Kidney capillary endothelial cell (primary cell): ENCODE measurements at places on chromosomes 13 and 19.

- peak; percentile 89 for DNase-seq
Measured at GRCh38 chr13:94233401-94233800, 246.1 kb downstream of the DCT start.

- no peak for DNase-seq
Measured at GRCh38 chr13:26914148-26914547, 153.6 kb upstream of the GPR12 start.

DNA sequence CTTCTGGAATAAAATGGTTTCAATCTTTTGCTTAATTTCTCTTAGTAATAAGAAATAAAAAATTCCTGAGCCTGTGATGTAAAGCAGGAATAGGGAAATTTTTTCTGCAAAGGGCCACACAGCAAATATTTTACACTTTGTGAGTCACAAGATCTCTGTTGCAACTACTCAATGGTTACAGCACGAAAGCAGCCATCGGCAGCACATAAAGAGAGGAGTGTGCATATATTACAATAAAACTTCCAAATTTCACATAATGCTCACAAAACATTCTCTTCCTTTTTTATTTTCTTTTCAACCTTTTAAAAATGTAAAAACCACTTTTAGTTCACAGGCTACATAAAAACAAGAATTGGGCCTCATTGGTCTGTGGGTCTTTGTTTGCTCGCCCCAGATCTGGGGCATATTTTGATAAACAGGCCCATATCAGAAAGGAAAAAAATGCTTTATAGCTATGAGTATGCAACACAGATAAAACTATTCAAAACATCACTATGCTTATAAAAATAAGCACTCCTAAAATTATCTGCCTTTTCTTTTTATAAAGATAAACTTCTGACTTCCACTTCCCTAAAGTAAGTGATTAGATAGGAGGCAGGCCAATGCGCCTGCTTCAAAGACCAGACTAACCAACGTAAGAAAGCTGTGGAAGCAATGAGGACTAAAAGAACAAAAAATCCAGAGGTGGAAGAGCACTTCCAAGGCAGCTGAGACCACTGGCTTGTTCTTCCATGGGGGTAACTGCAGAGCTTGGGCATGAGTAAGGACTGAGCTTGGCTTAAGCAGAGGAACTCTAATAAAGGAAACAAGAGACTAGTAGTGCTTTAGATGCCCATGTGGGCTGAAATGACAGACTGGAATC lies 26.5 kb downstream of the MYCBP2 start:
- no peak for DNase-seq

- peak; percentile 79 for DNase-seq
Measured at GRCh38 chr19:41449079-41449864, 6.3 kb downstream of the ERICH4 start.

DNA sequence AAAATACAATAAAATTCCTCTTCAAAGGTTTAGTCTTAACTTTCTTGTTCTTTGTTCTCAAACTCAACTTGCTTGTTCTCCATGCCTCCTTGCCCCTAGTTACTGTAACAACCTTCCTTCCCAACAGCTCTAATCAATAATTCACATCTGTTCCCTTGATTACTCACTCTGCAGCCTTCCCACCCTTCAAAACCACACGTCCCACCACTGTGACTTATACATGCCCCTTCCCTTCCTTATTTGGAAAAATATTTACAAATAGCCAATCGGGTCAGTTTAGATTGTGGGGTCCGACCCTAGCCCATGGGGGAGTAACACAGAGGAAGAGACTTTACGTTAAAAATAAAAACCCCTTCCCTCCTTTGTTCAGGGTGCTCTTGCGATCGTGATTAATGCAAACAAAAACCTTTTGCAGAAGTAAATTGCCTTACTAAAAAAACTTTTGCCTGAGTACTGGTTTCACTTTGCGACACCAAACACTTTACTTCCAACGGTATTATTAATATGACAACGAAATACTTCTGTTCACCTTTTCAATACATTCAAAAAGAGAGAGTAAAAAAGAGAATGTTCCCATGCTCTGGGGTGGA lies 512 bp upstream of the ZNF93 start:
- DNase-seq: no peak

DNA sequence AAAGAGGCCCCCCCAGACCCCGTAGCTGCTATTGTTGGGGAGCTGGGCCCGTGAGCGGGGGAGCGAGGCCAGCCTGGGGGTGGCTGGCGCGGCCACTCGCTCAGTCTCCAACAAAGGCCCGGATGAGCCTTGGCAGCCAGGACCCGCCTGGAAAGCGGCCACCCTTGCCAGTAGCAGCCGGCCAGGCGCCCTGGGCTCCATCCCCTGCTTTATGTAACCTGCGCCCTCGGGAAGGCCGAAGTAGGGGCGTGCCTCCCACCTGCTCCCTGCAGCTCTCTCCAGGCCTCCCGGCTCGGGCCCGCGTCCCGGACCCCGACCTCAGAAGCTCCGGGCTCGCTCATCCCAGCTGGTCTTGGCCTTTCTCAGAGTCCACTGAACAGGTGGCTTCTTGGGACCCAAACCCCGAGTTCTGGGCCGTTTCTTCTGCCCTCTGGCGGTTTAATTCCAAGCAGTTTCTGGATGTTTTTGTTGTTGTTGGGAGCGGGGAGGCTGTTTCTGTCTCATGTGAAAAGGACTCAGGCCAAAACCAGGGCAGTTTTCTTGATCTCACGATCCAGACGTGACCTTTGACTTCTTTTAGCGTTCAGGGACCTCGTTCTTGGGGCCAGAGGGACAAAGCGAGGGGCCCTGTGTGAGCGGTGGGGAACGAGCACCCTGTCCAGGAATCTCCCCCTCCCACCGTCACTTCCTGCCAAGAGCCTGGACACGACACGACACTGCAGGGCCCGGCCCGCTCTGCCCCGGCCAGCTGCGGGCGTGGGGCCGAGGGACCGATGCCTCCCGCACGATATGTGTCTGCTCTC lies 1.2 kb downstream of the CDC34 start:
- peak; percentile 39 for DNase-seq

- no peak for DNase-seq
Measured at GRCh38 chr19:41623360-41623759, 3.5 kb downstream of the CEACAM4 start.

DNA sequence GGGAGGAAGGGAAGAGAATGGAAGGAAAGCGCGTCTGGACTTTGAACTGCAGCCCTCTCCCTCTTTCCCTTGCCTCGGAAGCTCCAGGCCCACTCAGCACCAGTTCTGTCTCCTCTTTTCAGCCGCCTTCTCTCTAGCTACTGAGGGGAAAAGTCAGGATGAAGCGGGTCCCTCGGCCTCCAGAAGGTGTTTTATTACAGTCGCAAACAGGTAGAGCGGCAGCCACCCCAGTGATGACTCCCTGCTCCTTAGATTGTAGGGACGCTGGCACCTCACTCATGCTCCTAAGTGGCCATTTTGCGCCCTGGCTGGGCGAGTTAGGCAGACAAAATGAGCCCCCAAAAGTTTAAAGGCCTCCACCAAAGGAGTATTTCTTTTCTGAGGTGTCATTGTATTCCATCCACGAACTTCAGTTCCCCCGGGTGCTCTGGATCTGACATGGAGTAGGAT lies 954 bp upstream of the STK24 start:
- DNase-seq: peak; percentile 28

- peak; percentile 52 for DNase-seq
Measured at GRCh38 chr19:47729468-47729798, 15.9 kb upstream of the NOP53 start.

DNA sequence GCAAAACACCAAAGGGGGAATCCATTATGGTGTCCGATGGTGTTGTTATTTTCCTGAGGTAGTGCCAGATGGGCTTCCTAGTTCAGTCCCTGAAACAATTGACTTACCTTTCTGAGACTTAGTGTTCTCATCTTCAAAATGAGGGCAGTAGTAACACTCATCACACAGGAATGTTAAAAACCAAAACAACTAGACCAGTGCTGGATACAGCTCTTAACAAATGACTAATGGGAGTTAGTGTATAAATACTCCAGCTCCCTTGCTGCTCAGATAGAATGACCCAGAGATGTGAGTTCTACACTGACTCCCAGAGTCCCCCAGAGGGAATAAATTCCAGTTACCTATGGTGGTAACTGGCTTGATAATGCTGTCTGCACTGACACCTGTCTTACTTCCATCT lies 49.9 kb downstream of the MBD3L2B start:
- DNase-seq: no peak

GRCh38 chr19:18223860-18224524 lies 2.2 kb downstream of the PDE4C start:
- no peak for DNase-seq

GRCh38 chr13:78603240-78603957 lies at the start of gene POU4F1:
Gene POU4F1, minus strand, starts transcription at chr13:78603552. Its CDS starts 226 bp downstream, at chr13:78603326.
- no peak for DNase-seq

GRCh38 chr13:111636804-111637203 lies 316.4 kb downstream of the TEX29 start:
- no peak for DNase-seq

- no peak for DNase-seq
Measured at GRCh38 chr13:83168590-83168989, 713.7 kb downstream of the SLITRK1 start.

DNA sequence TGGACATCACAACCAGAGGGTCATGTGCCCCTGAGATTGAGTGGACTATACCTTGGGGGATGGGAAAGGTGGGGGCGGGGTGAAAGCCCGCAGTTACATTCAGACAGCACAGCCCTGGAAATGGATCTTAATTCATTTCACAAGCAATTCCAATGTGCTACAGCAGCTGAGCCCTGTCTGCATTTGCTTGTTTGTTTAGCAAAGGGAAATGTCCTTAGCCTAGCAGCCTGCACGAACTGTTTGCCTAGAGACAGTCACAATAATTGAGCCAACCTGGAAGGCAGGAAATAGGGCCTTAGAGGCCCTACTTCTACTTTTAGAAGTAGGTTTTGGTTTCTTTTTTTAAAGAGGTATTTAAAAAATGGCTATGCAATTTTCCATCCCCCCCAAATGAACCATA lies 177.3 kb upstream of the KL start:
- DNase-seq: no peak

GRCh38 chr13:102286326-102286725 lies 115.5 kb downstream of the FGF14 start:
- DNase-seq: no peak

- no peak for DNase-seq
Measured at GRCh38 chr19:920051-920864, 3.1 kb downstream of the KISS1R start.

- no peak for DNase-seq
Measured at GRCh38 chr19:41697198-41697855, 9.3 kb upstream of the CEACAM7 start.

DNA sequence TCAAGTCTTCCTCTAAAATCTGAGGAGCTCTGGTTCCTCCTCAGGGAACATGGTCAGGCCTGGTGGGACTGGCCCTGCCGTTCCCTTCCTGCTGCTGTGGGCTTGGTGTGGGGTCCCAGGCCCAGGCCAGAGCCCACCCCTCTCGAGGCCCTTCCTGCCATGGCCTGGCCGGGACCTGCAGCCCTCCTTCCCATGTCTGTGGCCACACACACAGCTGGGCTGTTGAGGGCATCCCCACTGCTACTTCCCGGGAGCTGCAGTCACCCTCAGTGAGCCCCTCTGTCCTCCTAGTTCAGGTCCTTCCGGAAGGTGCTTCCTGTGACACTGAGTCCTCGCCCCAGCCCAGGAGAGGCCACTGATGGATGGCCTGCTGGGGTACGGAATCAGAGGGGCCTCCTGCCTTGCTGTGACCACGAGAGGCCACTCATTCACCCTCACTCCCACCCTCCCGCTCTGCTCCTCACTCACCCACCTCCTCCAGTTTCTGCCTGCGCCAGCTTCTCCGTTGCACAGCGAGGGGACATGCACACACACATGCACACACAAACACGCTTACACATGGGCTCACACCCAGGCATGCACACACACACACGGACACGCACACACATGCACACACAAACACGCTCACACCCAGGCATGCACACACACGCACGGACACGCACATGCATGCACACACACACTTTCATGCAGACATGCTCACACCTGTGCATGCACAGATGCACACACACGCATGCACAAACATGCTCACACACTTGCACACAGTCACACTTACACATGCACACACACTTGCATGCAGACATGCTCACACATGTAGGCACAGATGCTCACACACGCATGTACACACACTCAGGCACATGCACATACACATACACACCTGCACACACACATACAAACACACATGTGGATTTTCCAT lies 7.3 kb upstream of the MCF2L start:
- DNase-seq: no peak

DNA sequence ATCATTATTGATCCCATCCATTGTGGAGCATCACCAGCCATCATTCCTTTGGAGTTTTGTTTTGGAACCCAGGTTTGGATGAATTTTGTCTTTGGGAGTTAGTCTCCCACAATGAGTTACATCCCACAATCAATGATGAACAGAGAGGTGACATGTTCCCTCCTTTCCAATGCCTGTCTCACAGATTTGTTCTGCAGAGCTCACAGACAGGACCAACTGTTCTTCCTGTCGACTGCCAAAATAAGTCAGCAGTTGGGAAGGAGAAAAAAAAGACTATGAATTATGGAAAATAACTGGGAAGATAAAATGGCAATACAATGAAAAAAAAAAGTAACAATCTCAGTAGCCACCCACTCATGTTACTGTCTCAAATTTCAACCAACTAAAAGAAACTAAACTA lies 489.1 kb downstream of the MYO16 start:
- no peak for DNase-seq

GRCh38 chr19:50414864-50415660 lies 3.7 kb upstream of the SPIB start:
- peak; percentile 47 for DNase-seq
